ENCODE measurements at places on chromosomes 16 and 17. TPM values are rescaled to one million over a fixed set of nuclear protein-coding genes. Genes with fewer than 3 reads are reported as not detected.

- peak; percentile 45 for DNase-seq
- peak overlapping the region; percentile 38 for H3K4me3 ChIP-seq
- no peaks in the 10 kb centered on the region for H3K27me3 ChIP-seq
These were observed 79.8 kb upstream of the TBC1D3K start for GRCh38 chr17:37844158-37844976.

GRCh38 chr16:84000989-84001642 lies 33.1 kb downstream of the NECAB2 start:
- no peak overlapping the region for H3K4me3 ChIP-seq
- no peak overlapping the region for H3K27ac ChIP-seq
- H3K36me3 ChIP-seq: no peaks in the 10 kb centered on the region
- DNase-seq: no peak
- no peaks in the 10 kb centered on the region for H3K4me1 ChIP-seq

DNA sequence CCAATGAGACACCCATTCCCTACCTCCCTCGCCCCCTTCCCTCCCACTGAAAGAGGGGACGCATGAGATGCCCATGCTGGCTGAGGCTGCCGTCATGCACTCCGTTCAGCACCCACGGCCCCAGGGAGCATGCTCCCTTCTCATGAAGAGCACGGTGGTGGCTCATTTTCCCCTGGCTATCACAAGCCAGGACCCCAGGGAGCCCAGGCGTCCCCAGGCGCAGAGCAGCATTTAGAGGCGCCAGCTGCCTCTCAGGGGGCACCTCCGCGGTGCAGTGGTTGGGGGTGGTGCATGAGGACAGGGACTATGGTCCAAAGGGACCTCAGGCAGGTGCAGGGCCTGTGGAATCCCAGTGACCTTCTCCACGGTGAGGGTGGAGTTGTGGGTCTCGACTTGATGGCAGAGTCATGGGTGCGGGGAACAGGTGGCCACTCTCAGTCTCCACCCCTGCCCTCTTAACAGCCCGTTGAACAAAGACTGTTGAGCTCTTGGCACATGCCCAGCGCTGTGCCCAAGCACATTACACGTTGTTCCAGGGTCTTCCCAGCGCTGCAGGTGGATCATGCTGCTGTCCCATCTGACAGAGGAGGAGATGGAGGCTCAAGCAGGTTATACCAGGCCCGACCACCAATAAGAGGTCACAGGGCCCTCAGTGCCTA lies 13.6 kb downstream of the KIF19 start:
- H3K27ac ChIP-seq: no peak overlapping the region
- no peaks in the 10 kb centered on the region for H3K4me1 ChIP-seq
- no peaks in the 10 kb centered on the region for H3K27me3 ChIP-seq
- no peak for DNase-seq

GRCh38 chr16:4682616-4683254 lies 10.6 kb upstream of the NUDT16L1 start:
- peak; percentile 27 for DNase-seq
- H3K4me3 ChIP-seq: no peak overlapping the region
- no peak overlapping the region for H3K27ac ChIP-seq
- H3K27me3 ChIP-seq: no peaks in the 10 kb centered on the region
- H3K36me3 ChIP-seq: peaks cover 24% of the 10 kb centered on the region

- H3K36me3 ChIP-seq: peaks cover 21% of the 10 kb centered on the region
- peaks cover 3% of the 10 kb centered on the region for H3K4me1 ChIP-seq
- DNase-seq: no peak
- H3K27ac ChIP-seq: no peak overlapping the region
- no peaks in the 10 kb centered on the region for H3K27me3 ChIP-seq
- H3K4me3 ChIP-seq: no peak overlapping the region
These were observed 2.7 kb downstream of the EMC8 start for GRCh38 chr16:85796599-85796998.

- no peaks in the 10 kb centered on the region for H3K27me3 ChIP-seq
- H3K36me3 ChIP-seq: no peaks in the 10 kb centered on the region
- H3K4me3 ChIP-seq: no peak overlapping the region
- H3K4me1 ChIP-seq: peaks cover 10% of the 10 kb centered on the region
- no peak for DNase-seq
- H3K27ac ChIP-seq: no peak overlapping the region
These were observed 122.8 kb downstream of the ZFHX3 start for GRCh38 chr16:72924927-72925630.

DNA sequence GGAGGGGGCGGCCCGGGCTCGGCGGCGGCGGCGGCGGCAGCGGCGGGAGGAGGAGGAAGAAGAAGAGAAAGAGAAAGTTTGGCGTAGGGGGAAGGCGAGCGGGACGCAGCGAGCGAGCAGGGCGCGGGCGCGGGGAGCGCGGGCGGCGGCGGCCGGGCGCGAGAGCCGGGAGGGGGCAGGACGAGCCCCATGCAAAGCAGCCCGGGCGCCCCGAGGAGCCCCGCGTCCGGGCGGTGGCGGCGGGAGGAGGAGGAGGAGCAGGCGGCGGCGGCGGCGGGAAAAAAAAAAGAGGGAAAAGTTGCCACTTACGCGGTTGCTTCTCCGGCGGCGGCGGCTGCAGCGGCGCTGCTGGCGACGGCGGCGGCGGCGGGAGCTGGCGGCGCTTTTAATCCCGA lies 10.3 kb upstream of the ZFHX3 start:
- DNase-seq: no peak
- no peaks in the 10 kb centered on the region for H3K27me3 ChIP-seq
- H3K4me3 ChIP-seq: peak overlapping the region; percentile 74
- peak overlapping the region; percentile 61 for H3K27ac ChIP-seq

DNA sequence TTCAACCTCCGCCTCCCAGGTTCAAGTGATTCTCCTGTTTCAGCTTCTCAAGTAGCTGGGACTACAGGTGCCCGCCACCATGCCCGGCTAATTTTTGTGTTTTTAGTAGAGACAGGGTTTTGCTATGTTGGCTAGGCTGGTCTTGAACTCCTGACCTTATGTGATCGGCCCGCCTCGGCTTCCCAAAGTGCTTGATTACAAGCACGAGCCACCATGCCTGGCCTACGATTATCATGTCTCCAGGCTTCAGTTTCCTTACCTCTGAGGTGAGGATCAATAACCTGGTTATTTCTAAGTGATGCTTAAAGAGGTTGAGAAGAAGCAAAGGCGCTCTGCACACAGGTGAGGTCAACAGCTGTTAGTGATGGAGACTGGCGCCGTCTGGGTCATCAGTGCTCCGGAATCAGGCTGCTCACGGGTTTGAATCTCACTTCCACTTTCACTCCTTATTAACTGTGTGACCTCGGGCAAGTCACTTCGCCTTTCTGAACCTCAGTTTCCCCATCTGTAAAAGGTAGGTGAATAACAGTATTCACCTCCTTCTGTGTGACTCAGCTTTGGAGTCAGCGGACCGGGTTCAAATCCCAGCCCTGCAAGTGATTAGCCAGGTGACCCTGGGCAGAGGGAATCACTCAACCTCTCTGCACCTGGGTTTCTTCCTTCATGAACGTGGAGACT lies 745 bp upstream of the ABCC1 start:
- peaks cover 4% of the 10 kb centered on the region for H3K36me3 ChIP-seq
- H3K4me3 ChIP-seq: peak overlapping the region; percentile 66
- no peak for DNase-seq
- H3K27me3 ChIP-seq: no peaks in the 10 kb centered on the region
- peak overlapping the region; percentile 58 for H3K27ac ChIP-seq
- peaks cover 9% of the 10 kb centered on the region for H3K4me1 ChIP-seq

- H3K36me3 ChIP-seq: no peaks in the 10 kb centered on the region
- no peaks in the 10 kb centered on the region for H3K27me3 ChIP-seq
- no peak overlapping the region for H3K4me3 ChIP-seq
- H3K4me1 ChIP-seq: peaks cover 3% of the 10 kb centered on the region
- no peak for DNase-seq
- no peak overlapping the region for H3K27ac ChIP-seq
These were observed 451 bp downstream of the IL32 start for GRCh38 chr16:3065742-3066439.

- no peak overlapping the region for H3K27ac ChIP-seq
- H3K27me3 ChIP-seq: peaks cover 10% of the 10 kb centered on the region
- DNase-seq: peak; percentile 68
These were observed 25.6 kb downstream of the TTLL6 start for GRCh38 chr17:48791128-48792032.

DNA sequence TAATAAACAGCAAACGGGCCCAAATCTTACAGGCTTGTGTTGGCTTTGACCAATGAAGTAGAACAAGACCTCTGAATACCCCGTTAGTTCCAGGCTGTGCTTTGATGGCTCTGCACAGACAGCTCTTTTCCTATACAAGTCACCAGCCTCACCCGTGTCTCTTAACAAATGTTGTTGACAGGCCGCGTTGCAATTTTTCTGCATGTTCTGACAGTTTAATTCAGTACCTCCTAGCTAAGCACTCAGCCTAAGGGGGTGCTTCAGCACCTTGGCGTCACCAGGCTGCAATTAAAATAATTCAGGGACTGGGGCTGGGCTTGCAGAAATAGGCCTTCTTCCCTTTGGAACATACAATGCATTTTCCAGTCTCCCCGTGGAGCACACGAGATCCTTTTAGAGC lies 500.1 kb downstream of the MAF start:
- H3K4me1 ChIP-seq: no peaks in the 10 kb centered on the region
- no peak overlapping the region for H3K27ac ChIP-seq
- H3K36me3 ChIP-seq: no peaks in the 10 kb centered on the region
- H3K4me3 ChIP-seq: no peak overlapping the region
- no peak for DNase-seq

- no peak overlapping the region for H3K4me3 ChIP-seq
- no peaks in the 10 kb centered on the region for H3K36me3 ChIP-seq
- H3K4me1 ChIP-seq: no peaks in the 10 kb centered on the region
- H3K27me3 ChIP-seq: no peaks in the 10 kb centered on the region
These were observed 2.3 kb upstream of the KCNJ16 start for GRCh38 chr17:70072546-70073309.

GRCh38 chr17:47622180-47622549 lies 27.6 kb upstream of the KPNB1 start:
- no peak overlapping the region for H3K27ac ChIP-seq
- peaks cover 7% of the 10 kb centered on the region for H3K4me1 ChIP-seq
- no peaks in the 10 kb centered on the region for H3K27me3 ChIP-seq
- peak; percentile 29 for DNase-seq
- peaks cover 7% of the 10 kb centered on the region for H3K36me3 ChIP-seq

SLC13A2 gene
- total RNA-seq: not detected

PPP1R1B gene
- 0.26 TPM for total RNA-seq

KRT31 gene
- not detected for total RNA-seq

FAM83G gene
- total RNA-seq: 6.3 TPM

TUBG1 gene
- total RNA-seq: 16.7 TPM

CD300LF gene
- not detected for total RNA-seq

NTHL1 gene
- total RNA-seq: 34.7 TPM

CBX2 gene
- 0.83 TPM for total RNA-seq

Data from fibroblast of lung (primary cell).